ENCODE measurements at places on chromosomes 13 and 19.

DNA sequence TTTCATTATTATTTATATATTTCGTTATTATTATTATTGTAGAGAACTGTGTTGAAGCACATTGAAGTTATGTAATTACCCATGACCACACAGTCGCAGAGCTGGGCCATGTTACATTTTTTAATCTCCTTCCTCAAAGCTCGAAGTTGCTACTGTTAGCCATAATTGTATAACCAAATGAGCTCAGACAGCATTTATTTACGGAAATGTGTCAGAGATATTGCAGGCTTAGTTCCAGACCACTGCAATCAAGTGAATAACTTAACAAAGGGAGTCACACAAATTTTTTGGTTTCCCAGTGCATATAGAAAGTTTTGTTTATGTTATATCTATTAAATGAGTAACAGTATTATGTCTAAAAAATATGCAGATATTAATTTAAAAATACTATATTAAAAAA is 147.1 kb upstream of the SLITRK1 start:
- no peak for DNase-seq

DNA sequence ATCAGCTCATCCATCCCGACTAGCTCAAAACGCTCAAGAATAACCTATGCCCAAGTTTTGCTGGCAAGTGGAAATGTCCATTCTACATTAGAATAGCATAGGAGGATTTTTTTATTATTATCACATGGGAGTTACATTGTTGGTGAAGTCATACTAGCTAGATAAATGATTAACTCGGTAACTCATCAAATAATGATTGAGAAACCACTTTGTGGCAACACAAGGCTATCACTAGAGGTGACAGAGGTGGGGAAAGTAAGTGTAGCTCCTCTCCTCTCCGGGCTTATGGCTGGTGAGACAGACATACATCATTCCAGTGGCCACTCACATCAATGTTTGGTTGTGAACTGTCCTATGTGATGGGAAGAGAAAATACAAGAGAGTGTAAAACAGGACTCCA is 161.6 kb downstream of the ZIC5 start:
- DNase-seq = no peak

DNA sequence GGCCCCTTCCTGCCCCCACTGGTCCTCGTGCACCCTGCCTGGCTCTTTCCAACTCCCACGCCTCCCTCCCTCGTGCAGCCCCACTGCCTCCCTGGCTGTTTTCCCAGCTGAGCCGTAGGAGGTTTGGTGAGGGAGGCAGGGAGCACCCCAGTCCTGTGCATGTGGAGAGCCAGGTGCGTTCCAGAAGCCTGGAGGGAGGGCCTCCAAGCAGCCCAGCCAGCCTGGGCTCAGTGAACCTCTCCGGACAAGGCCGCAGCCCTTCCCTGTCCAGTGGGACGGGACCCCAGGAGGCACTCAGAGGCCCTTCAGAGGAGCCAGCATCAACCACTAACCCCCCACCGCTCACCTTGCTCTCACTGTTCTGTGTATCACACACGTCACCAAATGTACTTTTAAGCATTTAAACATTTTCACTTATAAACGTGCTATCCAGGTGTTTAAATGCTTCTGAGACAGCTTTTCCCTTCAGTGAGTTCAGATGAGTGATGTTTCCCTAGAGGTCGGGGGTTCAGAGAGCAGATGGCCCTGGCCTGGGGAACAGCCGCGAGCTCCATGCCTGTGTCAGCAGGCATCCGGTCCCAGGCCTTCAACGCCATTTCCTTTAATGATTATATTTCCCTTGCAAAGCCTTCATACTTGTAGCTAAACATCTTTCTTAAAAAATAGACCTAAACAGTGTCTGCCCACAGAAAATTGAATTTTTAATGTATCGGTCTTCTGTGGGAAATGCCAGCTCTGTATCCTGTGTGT is 122.6 kb downstream of the ATP11A start:
- no peak for DNase-seq

DNA sequence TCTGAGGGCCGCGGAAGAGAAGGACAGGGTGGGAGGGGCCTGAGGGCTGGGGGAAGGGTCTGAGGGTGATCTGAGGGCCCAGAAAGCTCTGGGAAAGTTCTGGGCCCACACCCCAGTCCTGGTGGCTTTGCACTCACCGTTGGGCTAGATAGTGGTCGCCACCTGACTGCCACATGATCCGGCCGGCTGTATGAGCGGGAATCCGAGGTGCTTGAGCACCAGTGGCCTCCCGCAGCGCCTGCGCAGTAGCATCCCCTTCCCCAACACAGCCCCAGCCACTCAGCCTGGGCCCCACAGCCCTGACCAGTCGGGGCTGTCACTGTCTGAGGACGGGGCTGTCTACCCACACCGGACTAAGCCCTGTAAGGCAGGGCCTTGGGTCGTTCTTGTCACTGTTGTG is 15.0 kb downstream of the PRODH2 start:
- DNase-seq = no peak

DNA sequence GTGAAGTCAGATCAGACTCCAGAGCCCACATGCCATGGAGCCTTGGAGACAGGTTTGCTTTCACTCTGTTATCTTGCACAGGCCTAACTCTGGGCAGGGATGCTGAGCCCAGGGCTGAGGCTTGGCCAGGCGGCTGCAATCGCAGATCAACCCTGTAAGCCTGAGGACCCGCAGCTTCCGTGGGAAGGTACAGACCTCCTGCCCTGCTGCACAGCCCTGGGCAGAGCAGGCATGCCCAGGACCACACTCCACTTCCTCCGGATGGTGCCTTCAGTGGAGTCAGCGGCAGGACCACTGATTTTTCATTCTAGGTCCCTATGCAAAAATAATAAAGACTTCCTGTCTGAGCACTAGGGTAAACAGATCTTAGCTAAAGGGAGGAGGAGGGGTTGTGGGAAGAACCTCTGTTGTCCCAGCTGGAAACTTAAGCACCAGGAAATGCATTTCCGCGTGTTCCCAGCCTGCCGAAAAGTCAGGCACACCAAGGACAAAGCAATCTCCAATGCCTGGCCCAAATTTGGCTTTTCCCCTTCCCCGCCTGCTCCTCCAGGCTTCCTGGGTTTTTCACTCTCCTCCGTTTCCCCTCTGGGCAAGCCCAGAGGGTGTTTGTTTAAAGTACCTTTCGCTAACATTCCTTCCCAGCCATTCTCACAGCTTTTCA is 87.3 kb downstream of the KCTD15 start:
- DNase-seq = no peak

DNA sequence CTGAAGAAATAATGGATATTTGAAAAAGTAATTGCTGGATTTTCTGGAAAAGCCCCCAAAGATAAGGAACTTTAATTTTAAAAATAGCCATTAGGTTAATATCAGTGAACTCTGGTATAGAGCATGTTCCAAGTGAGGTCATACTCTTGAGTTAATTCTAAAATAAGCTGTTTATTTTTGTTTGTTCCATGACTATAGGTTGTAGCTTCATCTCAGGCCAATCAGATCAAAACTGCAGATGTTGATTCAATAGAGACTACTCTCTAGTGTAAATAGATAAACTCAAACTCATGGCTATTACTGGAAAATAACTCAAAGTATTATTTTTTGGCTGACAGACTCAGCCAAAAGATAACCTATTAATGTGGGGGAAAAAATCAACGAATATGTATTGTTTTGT is 815.1 kb downstream of the DIAPH3 start:
- no peak for DNase-seq

DNA sequence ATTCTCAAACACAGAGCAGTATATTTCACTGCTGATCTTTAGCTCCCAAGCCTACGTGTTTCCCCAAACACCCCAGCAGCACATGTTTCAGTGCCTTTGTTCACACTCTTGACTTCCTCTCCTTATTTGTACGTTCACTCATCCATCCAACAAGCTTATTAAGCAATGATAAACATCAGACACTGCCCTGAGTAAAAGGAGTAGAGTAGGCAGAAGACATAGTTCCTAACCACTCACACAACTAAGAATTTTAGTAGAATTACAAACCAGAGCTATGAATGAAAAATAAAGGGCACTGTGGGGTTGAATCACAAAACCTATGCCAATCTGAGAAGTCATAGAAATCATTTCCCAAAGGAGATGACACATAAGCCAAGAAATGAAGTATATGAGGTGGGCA is 213.5 kb downstream of the DIAPH3 start:
- no peak for DNase-seq

DNA sequence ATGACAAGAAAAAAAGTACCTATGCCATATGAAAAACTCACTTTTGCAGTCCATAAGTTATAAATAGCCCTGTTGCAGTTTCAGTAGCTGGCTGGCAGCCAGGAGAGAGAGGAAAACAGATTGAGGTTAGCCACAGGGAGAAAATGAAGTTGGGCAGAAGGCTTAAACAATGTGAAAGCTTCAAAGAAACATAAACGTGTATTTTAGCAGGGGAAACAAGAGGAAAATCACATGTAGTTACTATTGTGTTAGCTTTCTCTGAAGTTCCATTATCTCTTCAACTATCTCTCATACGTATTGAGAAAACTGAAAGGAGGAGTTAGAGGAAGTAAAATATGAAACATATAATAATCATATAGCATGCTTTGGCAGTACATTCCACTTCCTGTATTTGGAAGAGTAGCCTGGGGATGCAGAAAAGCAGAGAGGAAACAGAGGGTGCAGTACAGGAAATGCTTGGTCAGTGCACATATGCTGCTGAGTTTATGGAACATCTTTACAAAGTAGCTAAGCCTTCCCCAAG is 1551.1 kb downstream of the EFNB2 start:
- DNase-seq = no peak

DNA sequence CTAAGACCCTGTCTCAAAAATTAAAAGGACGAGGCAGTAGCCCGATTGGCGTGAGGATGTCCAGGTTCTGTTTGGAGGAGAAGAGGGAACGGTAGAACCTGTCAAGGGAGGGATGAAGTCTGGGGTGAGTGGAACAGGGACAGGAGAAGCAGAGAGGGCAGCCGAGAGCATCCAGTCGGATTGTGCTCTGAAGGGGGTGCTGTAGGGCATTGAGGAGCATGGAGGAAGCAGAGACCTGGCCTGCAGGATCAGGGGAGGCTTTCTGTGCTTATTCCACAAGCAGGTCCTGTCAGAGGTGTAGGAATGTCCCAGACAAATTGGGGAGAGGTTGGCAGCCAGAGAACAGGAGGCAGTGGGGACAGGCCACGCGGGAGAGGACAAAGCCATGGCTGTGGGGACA is 14.1 kb downstream of the AP2A1 start:
- no peak for DNase-seq

DNA sequence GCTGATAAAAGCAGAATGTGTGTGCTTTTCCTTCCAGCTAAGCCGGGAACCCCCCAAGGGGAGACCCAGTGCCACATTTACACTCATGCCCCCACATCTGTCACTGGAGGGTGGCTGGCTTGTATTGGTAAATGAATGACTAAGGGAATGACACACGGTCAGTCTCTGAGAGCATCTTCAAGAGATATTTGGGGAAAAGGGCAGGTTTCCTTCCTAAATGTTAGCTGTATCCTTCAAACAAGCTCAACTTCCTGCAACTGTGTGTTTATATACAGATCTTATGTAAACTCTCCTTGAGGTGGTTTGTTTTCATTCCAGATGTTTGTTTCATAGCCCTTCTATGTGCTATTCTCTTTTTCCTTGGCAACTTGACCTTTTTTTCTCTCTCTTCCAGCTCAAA is 192.6 kb downstream of the COL4A1 start:
- no peak for DNase-seq

DNA sequence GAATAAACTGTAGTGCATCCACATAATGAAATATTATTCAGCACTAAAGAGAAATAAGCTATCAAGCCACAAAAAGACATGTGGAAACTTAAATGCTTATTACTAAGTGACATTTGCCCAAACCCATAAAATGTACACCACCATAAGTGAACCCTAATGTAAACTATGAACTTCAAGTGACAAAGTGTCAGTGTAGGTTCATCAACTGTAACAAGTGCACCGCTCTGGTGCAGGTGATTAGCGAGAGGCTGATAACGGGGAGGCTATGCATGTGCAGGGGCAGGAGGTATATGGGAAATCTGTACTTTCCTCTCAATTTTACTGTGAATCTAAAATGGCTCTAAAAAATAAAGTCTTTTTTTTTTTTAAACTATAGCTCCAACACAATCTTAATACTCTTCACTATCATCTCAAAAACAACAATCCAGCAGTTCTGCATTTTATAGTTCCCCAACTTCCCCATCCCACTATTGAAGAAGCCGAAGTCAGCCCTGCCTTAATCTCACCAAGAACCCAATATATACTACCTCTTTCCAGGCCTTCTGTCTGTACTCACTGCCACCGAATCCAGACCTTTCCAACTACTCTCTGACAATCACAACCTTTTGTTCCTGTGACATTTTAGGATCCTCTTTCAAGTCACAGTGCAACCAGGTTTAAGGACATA is 22.6 kb downstream of the ELF1 start:
- DNase-seq = no peak

GRCh38 chr19:6239871-6240676 is 39.7 kb downstream of the MLLT1 start:
- no peak for DNase-seq

- no peak for DNase-seq
Observed at GRCh38 chr13:87331178-87331577, 340.0 kb upstream of the SLITRK5 start.

GRCh38 chr13:51520524-51520923 is 63.7 kb upstream of the WDFY2 start:
- no peak for DNase-seq

- DNase-seq = no peak
Observed at GRCh38 chr13:31965361-31966066, 66.1 kb upstream of the FRY start.

DNA sequence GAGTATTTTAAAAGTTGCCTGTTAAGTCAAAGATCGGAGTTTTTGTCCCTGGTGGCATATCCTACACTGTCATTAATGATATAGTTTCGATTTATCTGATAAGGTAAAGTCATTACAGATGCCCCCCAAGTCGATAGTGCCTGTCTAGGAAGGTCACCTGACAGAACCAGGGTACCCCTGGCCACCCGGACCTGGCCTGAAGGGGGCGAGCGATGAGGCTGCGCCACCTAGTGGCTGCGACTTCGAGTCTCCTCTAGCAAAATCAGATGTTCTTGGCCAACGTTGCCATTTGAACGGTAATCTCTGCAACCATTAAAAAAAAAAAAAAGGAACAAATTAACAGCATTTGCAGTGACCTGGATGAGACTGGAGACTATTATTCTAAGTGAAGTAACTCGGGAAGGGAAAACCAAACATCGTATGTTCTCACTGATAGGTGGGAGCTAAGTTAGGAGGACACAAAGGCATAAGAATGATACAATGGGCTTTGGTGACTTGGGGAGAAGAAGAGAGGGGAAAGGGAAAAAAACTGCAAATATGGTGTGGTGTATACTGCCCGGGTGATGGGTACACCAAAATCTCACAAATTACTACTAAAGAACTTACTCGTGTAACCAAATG is 565.1 kb downstream of the LIG4 start:
- DNase-seq = no peak

GRCh38 chr19:30263830-30264381 is 108.3 kb upstream of the ZNF536 start:
- no peak for DNase-seq

GRCh38 chr13:80047406-80047805 is 293.5 kb downstream of the SPRY2 start:
- DNase-seq = no peak

DNA sequence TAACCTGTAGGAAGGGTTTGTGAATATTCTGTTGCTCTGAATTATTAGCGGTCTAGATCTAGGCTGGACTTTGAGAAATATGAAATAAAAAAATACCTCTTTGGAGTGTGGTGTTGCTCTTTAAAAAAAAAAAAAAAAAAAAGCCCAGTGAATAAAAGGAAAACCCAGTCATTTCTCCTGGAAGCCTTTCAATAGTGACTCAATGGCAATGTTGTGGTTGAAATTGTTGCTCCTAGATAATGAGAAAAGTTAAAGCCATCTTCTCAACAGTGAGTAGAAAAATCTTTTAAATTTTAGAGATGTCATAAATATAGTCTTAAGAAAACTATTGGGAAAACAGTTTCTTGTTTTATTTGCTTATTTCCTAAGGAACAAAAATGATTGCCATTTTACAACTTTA is 135.3 kb downstream of the RFC3 start:
- no peak for DNase-seq
